Mucosa of descending colon (tissue), 3 donors: ENCODE measurements at places on chromosomes 12 and 14.

DNA sequence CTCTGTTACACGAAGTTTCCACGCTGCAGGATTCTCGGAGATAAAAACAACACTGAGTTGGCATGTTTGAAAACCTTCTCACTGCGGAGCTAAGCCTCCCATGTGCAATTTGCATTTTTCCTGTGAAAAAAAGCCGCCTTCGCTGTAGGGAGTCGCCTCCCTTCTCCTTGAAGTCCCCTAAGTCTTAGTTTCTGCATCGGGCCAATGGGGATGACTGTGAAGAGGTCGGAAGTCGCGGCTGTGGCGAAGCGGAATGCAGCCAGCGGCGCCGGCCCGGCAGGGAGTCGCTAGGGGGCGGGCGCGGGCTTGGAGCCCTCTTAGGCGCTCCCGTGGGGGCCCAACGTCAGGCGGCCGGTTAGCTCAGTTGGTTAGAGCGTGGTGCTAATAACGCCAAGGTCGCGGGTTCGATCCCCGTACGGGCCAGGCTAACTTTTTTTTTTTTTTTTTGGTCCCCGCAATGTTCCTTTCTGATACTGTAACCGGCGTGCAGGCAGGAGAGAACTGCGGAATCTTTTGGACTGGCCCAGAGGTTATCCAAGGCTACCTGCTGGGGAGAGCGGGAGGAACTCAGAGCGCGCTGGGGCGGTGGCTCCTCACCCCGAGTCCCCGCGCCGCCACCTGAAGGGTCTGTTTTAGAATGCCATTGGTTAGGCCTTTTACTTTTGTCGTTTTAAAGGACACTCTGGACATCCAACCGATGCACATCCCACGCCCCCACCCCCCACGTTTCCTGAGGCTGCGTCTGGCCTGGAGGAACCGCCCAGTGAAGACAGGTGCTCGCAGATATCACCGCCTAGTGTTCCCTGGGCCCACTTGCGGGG, 2.6 kb upstream of the ZNF839 start:
- DNase-seq: peak; percentile 97

GRCh38 chr12:4091016-4091743, 182.4 kb upstream of the CCND2 start:
- DNase-seq: no peak

GRCh38 chr14:95313707-95314106, 6.0 kb downstream of the CLMN start:
- DNase-seq: peak; percentile 76

GRCh38 chr12:24185782-24186181, 236.3 kb upstream of the SOX5 start:
- no peak for DNase-seq

- no peak for DNase-seq
These were observed 62.3 kb upstream of the TMPO start for GRCh38 chr12:98453070-98453469.

- DNase-seq: no peak
These were observed 4.9 kb downstream of the DUSP6 start for GRCh38 chr12:89347325-89347829.

GRCh38 chr14:66910311-66910840, 278.9 kb upstream of the GARIN2 start:
- DNase-seq: no peak

- DNase-seq: no peak
These were observed 16.5 kb upstream of the GABARAPL1 start for GRCh38 chr12:10196210-10196609.
